Central memory CD8-positive, alpha-beta T cell (primary cell): ENCODE measurements at places on chromosomes 2 and 18.

- DNase-seq = no peak
These were observed 65.3 kb upstream of the CCDC68 start for GRCh38 chr18:55024564-55024963.

DNA sequence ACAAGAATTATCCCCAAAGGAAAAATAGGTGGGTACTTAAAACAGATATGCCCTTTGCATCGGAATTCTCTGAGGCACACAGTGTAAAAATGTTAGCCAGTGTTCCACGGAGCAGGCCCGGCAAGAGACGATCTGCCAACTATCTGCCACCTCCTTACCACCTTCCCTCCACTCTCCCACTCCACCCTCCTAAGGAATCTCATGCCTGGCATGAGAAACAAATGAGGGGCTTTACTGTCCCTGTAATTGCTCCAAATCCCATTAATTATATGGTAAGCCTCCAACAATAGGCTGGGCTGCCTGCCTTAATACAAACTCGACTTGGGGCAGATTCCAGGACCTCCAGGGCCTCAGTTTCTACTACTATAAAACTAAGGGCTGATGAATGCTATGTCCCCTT lies 102.3 kb downstream of the ZBTB7C start:
- no peak for DNase-seq

GRCh38 chr2:146228020-146228393 lies 1616.8 kb upstream of the ACVR2A start:
- DNase-seq = no peak

- no peak for DNase-seq
These were observed 129.2 kb downstream of the ALPK2 start for GRCh38 chr18:58499527-58500221.

DNA sequence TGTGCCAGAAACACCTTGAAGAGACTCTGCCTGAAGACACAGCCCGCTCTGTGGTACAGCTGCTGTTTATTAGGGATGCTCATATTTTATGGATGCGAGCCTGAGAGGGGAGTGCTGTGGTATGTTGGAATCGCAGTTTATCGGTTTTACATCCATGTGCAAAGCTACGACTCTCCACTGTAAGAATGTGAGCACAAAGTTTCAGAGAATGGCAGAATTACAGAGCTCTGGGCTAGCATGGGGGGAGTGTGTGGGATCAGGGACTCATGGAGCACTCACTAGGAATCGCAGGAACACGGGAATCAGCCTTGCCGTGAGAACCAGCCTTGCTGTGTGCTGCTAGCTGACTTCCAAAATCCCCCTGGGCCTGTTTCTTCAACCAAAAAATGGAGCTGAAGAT lies 199.9 kb downstream of the RNF144A start:
- no peak for DNase-seq

GRCh38 chr2:43454791-43455190 lies 141.0 kb downstream of the THADA start:
- no peak for DNase-seq

DNA sequence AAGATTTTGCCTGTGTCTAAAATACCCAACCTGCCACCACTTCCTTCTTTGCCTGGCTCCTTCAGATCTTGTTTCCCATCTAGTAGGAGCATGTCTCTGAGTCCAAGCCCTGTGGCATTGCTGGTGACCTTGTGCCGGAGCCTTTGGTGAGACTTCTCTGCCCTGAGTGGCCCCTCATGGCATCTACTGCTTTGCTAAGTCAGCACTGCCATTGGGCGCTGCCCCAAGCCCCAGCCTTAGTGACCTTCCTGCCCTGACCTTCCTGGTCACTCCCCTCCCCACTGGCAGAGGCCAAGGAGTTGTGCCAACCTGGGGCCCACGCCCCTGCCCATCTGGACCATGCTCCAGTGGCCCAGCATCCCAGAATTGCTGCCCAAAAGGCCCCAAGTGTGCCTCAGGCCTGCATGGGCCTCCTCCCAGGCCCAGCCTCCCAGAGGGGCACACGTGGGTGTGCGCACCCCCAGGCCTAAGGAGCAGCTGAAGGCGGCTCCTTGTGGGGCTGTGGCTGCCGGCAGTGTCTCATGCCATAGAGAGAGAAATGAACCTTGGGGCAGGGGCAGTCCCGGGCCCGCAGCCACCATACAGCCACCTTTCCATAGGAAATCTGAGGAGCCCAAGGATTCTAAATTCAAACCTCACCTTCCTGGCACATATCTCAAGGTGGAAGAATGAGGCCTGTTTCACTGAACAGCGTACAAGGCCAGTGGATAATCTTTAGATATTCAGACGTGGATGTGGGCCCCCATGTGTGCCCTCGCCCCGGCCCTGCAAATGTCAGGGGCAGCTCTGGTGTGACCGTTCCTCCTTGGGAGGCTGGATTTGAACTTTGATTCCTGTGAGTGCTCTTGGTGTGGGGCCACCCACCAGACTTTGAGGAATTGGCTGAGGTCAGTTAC lies 100.2 kb upstream of the SLC66A3 start:
- DNase-seq = no peak

GRCh38 chr18:3857544-3857943 lies 407.6 kb downstream of the TGIF1 start:
- DNase-seq = no peak

DNA sequence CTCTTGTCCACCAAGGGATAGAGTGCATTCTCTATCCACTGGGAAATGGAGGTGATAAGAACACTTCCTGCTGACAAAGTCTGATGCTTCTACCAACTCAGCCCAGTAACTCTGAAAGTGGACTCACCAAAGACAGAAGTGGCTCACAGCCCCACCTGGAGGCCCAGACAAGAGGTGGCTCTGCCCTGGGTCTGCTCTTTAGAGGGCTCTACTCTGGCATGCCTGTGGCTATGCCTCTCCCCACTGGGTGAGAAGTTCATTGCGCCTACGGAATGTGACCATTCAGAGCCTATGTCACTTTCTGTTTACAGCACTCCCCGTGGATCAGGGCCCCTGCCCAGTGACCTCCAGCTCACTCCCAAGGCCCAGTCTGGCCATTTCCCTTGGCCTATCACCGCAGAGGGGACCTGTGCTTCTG lies 13.5 kb upstream of the XDH start:
- no peak for DNase-seq

GRCh38 chr2:20447437-20448245 lies 767 bp downstream of the RHOB start:
- no peak for DNase-seq

- no peak for DNase-seq
These were observed 102.7 kb upstream of the ARHGAP15 start for GRCh38 chr2:143026411-143027054.

- no peak for DNase-seq
These were observed 90.5 kb downstream of the RBM43 start for GRCh38 chr2:151171186-151171585.

- DNase-seq = no peak
These were observed 487.6 kb downstream of the METTL4 start for GRCh38 chr18:2083691-2084090.

DNA sequence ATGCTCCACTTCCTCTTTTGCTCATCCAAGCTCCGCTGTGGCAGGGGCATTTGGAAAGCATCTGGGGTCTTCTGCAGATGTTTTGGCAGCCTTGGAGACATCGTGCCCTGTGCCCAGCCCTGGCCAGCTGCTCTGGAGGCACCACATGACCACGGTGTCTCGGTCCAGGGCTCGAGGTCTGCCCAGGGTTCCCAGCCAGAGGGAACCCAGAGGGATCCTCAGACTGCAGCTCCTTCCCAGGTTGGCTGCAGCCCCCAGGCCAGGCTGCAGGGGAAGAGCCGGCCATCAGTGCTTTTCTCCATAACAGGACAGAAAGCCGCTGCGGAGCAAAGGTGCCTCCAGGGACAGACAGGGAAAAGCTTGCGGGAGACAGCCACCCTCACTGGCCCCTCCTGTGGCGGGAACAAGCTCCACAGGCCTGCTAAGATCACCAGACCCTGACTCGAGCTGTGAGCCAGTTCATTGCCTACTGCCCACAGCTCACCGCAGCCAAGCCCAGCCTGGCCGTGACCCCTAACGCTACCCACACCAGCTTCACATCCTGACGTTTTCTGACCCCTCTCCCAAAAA lies 74.7 kb downstream of the SMAD7 start:
- no peak for DNase-seq

- no peak for DNase-seq
These were observed 480.8 kb downstream of the BCL11A start for GRCh38 chr2:60072609-60073008.

GRCh38 chr2:120509213-120509815 lies 163.4 kb downstream of the INHBB start:
- DNase-seq = no peak

- DNase-seq = no peak
These were observed 246.1 kb upstream of the TNP1 start for GRCh38 chr2:217105733-217106649.
